MM.1S (cell line): ENCODE measurements at places on chromosomes 4 and X.

DNA sequence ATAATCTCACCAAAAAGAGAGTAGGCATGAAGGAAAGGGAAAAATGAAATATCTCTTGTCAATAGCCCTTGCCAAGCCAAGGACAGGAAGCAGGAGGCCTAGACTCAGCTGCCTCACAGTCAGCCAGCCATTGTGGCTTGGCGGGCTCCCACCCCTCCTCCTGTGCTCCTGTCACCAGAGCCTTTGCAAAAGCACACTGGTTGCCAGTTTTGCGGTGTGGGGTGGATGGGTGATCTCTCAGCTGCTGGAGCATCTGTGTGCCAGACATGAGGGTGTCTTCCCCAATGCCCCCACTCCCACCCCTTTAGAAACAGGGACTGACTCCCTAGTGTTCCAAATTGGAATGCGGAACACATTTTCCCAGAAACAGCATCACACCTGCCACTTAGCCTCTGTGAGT, 26.1 kb downstream of the ARHGEF6 start:
- no peak overlapping the region for H3K27ac ChIP-seq
- H3K4me1 ChIP-seq = no peaks in the 10 kb centered on the region
- no peak for DNase-seq
- no peaks in the 10 kb centered on the region for H3K36me3 ChIP-seq
- no peaks in the 10 kb centered on the region for H3K27me3 ChIP-seq
- H3K4me3 ChIP-seq = no peak overlapping the region

GRCh38 chr4:97910005-97910404, 233.3 kb downstream of the STPG2 start:
- H3K27me3 ChIP-seq = no peaks in the 10 kb centered on the region
- no peaks in the 10 kb centered on the region for H3K36me3 ChIP-seq
- H3K27ac ChIP-seq = no peak overlapping the region
- no peak overlapping the region for H3K4me3 ChIP-seq

DNA sequence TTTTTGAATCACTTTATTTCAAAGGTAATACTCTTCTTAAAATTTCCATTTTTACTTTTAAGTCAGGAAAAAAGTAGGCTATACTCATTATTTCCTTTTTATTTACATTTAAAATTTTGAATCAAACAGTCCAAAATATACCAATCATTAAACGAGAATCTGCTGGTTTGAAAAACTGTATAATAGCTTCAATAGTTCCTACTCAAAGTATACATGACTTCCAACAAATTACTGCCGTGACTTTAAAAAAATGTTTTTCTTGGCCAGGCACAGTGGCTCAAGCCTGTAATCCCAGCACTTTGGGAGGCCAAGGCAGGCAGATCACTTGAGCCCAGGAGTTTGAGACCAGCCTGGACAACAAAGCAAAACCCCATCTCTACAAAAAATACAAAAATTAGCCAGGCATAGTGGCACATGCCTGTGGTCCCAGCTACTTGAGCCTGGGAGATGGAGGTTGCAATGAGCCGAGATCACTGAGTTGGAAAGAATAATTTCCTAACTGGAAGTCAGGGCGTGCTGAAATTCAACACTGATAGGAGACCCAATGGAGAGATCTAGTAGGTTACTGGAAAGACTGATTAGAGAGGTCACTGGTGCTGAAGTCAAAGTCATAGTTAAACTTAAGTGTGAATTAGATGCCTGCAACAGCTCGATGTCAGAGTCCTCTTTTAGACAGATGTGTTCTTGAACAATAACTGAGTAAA, 9.0 kb downstream of the KLHL8 start:
- no peaks in the 10 kb centered on the region for H3K27me3 ChIP-seq
- H3K27ac ChIP-seq = no peak overlapping the region
- DNase-seq = no peak
- H3K4me1 ChIP-seq = no peaks in the 10 kb centered on the region
- no peak overlapping the region for H3K4me3 ChIP-seq

- DNase-seq = no peak
- H3K4me3 ChIP-seq = no peak overlapping the region
- H3K27ac ChIP-seq = no peak overlapping the region
- H3K36me3 ChIP-seq = no peaks in the 10 kb centered on the region
- H3K4me1 ChIP-seq = no peaks in the 10 kb centered on the region
- no peaks in the 10 kb centered on the region for H3K27me3 ChIP-seq
Observed at GRCh38 chrX:40146262-40147125, 48.7 kb upstream of the BCOR start.

- no peak overlapping the region for H3K27ac ChIP-seq
- no peaks in the 10 kb centered on the region for H3K4me1 ChIP-seq
- no peaks in the 10 kb centered on the region for H3K36me3 ChIP-seq
- H3K27me3 ChIP-seq = no peaks in the 10 kb centered on the region
- DNase-seq = no peak
Observed at GRCh38 chr4:77418333-77418732, 187.3 kb upstream of the CXCL13 start.

DNA sequence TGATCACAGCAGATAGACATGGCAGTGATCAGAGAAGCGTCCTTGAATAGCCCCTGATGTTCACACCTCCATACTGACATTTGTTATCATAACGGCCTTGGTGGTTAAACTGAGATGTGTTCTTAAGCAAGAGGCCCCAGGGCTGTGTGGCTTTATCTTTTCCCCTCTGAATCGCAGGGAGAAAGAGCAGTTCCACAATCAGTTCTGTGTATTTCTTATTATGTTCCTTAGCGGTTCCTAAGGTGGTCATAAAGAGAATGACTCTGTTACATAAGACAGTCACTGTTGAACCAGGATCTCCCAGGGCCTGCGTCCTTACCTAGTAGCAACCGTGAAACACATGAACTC, 52.8 kb upstream of the CBR4 start:
- H3K4me1 ChIP-seq = no peaks in the 10 kb centered on the region
- no peak overlapping the region for H3K27ac ChIP-seq
- no peaks in the 10 kb centered on the region for H3K27me3 ChIP-seq
- H3K4me3 ChIP-seq = no peak overlapping the region
- DNase-seq = no peak

GRCh38 chr4:13432453-13432852, 51.7 kb downstream of the RAB28 start:
- H3K4me3 ChIP-seq = no peak overlapping the region
- no peak for DNase-seq
- H3K36me3 ChIP-seq = no peaks in the 10 kb centered on the region
- no peak overlapping the region for H3K27ac ChIP-seq

DNA sequence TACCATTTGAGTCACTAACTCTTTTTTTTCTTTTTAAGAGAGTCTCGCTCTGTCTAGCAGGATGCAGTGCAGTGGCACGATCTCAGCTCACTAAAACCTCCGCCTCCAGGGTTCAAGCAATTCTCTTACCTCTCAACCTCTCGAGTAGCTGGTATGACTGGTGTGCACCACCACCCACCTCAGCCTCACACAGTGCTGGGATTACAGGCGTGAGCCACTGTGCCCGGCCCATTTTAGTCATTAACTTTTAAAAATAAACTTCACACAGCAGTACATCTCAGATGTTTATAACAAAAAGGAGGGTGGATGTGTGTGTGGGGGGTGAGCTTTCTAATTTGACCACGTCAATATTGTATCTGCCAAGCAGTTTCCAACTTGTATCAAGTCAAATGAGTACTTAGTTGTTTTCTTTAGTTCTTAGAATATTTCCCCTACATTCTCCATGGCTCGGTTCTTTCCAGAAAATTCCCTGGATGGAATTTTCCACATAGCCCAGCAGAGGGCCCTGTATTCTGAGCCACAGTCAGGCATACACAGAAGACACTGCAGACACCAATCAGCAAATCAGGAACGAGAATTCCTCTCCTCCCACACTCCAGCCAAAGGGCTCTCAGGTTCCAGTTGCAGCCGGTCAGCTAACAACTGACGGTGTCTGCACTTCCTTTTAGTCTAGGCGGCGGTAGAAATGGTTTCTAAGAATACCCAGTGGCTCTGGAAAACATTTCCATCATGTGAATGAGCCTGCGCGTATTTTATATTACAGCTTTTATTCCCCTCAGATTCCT, 20.1 kb upstream of the ARAF start:
- no peak overlapping the region for H3K4me3 ChIP-seq
- DNase-seq = peak; percentile 32
- no peaks in the 10 kb centered on the region for H3K36me3 ChIP-seq

DNA sequence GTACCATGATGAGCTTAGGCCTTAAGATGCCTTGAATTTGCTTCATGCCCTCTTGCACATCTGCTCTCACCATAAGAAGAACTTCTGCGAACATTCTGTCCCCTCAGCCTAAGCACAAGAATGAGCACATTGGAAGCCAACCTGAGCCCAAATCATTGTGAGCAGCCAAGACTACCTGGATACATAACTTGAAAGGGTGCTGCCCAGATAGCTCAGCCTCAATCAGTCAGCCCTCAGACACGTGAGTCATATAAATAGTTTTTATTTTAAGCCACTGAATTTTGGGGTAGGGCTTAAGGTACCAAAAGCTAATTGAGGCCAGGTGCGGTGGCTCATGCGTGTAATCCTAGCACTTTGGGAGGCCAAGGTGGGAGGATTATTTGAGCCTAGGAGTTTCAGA, 27.5 kb upstream of the BBS12 start:
- no peaks in the 10 kb centered on the region for H3K4me1 ChIP-seq
- no peaks in the 10 kb centered on the region for H3K36me3 ChIP-seq
- no peaks in the 10 kb centered on the region for H3K27me3 ChIP-seq
- H3K27ac ChIP-seq = no peak overlapping the region
- H3K4me3 ChIP-seq = no peak overlapping the region

DNA sequence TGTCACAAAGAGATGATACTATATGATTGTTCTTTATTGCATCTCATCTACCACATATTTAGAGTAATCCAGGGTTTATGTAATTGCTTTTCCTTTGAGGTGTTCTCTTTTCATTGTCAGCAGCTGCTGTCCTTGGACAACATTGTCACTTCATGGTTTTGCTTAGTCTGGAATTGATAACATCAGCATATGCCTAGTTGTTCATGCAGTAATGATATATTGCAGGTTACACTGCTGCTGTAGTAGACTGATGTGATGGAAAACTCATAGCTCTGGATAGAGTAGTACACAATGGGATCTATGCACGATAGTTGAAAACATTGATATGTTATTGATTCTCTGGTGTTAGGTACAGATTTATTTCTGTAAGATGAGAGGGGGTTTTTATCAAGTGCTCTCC, 13.7 kb downstream of the NEIL3 start:
- no peaks in the 10 kb centered on the region for H3K4me1 ChIP-seq
- H3K27me3 ChIP-seq = no peaks in the 10 kb centered on the region
- DNase-seq = no peak
- H3K4me3 ChIP-seq = no peak overlapping the region
- no peaks in the 10 kb centered on the region for H3K36me3 ChIP-seq

DNA sequence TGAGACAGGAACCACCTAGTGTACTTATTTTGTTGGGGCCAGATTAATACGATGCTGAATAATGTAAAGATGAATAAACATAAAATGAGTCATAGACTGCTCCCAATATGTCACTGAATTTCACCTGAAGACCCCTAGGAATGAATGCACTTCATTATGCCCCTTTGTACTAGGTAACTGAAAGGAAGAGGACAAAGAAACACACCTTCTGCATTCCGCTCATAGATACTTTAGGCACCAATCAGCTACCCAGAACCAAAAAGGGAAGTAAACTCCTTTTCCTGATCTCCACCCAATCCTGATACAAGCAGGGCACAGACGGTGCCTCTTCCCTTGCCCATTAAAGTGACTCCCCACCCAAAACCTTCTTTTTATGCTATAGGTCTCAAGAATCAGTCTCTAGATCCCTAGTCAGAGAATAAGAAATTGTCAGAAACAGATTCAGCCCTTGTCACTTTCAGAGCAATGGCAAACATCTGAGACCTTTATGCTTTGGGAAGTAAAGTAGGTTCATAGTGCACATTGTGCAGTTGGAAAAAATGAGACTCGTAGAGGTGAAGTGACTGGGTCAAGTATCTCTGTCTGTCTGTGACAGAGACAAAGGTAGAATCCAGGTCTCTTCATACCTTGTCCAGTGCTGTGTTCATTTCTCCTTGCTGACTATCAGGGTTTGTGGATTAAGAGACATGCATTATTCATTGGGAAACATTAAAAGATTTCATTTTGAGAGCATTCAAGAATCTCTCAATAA, 2.3 kb downstream of the GPR174 start:
- no peak overlapping the region for H3K4me3 ChIP-seq
- H3K27me3 ChIP-seq = no peaks in the 10 kb centered on the region
- H3K27ac ChIP-seq = no peak overlapping the region
- no peak for DNase-seq

GRCh38 chr4:65311120-65311519, 359.2 kb downstream of the EPHA5 start:
- DNase-seq = no peak
- no peaks in the 10 kb centered on the region for H3K27me3 ChIP-seq
- no peak overlapping the region for H3K4me3 ChIP-seq

- no peak overlapping the region; the same call in 1 of the 2 replicates for H3K27ac ChIP-seq
- DNase-seq = peak; percentile 56
- H3K36me3 ChIP-seq = no peaks in the 10 kb centered on the region; the same call in 1 of the 2 replicates
Observed at GRCh38 chrX:19953145-19953544, 37.7 kb downstream of the BCLAF3 start.

DNA sequence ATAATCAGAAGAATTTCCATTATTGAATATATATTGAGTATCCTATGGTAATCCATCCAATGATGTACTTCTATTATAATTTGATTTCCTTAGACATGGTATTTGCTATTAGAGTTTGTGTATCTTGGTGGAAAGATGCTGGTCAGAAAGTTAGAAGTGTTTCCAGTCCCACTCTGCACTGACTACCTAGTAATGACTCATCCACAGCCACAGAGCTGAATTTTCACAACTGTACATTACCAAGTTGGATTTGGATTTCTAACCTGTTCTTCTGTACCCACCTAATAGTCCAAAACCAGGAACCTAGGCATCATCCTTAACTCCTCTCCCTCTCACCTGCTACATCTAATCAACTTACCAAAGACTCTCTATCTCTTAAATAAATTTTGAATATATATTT, 145.4 kb downstream of the REELD1 start:
- no peaks in the 10 kb centered on the region for H3K27me3 ChIP-seq
- no peaks in the 10 kb centered on the region for H3K36me3 ChIP-seq
- no peak overlapping the region for H3K27ac ChIP-seq
- DNase-seq = no peak
- H3K4me1 ChIP-seq = peaks cover 3% of the 10 kb centered on the region; the same call in 1 of the 2 replicates

- no peak overlapping the region for H3K4me3 ChIP-seq
- H3K27me3 ChIP-seq = no peaks in the 10 kb centered on the region
- H3K27ac ChIP-seq = no peak overlapping the region
- H3K4me1 ChIP-seq = peaks cover 37% of the 10 kb centered on the region
- no peaks in the 10 kb centered on the region for H3K36me3 ChIP-seq
- DNase-seq = no peak
Observed at GRCh38 chr4:83234902-83235644, 49.5 kb downstream of the COQ2 start.

DNA sequence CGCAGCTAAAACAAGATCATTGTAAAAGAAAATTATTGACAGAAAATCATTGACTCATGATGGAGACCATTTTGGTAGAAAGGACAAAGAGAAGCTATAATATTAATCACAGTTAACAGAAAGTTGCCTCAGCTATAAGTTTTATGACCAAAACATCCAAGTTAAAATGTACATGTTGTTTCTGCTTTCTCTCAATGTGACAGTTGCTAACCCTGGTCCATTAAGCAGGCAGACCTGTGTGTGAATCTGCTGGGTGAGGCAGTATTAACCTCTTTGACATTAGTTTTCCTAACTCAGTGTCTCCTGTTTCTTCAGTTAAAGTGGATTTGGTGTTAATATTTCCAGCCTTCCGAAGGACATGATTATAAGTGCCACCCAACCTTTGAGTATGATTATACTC, 94.8 kb upstream of the DCLK2 start:
- no peaks in the 10 kb centered on the region for H3K27me3 ChIP-seq
- no peak for DNase-seq
- H3K4me3 ChIP-seq = no peak overlapping the region
- no peak overlapping the region for H3K27ac ChIP-seq
- H3K4me1 ChIP-seq = no peaks in the 10 kb centered on the region

GRCh38 chr4:2624782-2625530, 88.5 kb downstream of the FAM193A start:
- no peaks in the 10 kb centered on the region for H3K27me3 ChIP-seq
- no peaks in the 10 kb centered on the region for H3K4me1 ChIP-seq
- no peak overlapping the region for H3K27ac ChIP-seq
- no peak overlapping the region for H3K4me3 ChIP-seq
- H3K36me3 ChIP-seq = 0 out of 2 replicates have a peak, but pooled peaks cover 2% of the 10 kb centered on the region
